Suprapubic skin (tissue), 4 donors: ENCODE measurements at places on chromosomes 6 and 20. TPM values are rescaled to one million over a fixed set of nuclear protein-coding genes. Genes with fewer than 3 reads are reported as not detected.

DNA sequence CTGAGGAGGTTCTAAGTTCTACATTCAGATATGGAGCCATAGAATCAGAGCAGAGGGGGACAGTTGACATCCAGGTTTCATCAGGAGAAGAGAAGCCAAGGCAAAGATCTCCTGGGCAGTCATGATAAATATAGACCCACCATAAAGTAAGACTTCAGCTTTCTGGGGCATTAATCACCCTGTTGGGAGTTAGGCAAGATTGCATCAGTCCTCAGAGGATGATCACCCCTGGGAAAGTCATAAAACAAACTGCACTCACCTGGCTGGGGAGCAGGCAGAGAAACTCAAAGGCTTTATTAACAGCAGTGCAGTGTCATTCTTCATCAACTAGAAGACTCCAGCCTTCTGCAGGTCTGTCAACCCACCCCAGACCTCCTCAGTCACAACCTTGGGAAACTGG, 301.3 kb upstream of the JARID2 start:
- H3K36me3 ChIP-seq, result no peaks in the 10 kb centered on the region
- no peak overlapping the region for H3K27ac ChIP-seq
- no peaks in the 10 kb centered on the region for H3K27me3 ChIP-seq
- DNase-seq, result no peak

DNA sequence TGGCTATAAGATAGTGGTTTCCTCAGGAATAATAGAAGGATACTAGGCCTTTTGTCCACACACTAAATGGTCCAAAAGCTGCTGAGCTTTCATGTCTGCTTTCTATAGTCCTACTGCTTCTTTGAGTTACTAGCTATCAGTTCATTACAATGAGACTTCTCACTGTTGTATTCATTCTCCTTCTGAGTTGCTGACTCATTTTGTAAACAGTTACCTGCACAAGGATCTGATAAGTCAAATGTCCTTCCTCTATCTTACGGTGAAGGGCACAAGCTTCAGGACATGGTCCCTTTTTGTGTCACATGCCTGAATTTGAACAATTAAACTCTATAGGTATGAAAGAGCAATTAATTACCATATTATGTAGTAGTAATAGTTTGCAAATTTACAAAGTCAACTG, 90.5 kb downstream of the MAN1A1 start:
- no peaks in the 10 kb centered on the region for H3K4me1 ChIP-seq
- H3K27ac ChIP-seq, result no peak overlapping the region
- no peak for DNase-seq
- H3K4me3 ChIP-seq, result no peak overlapping the region
- H3K36me3 ChIP-seq, result no peaks in the 10 kb centered on the region

C6orf58 gene
- not detected for total RNA-seq

DNA sequence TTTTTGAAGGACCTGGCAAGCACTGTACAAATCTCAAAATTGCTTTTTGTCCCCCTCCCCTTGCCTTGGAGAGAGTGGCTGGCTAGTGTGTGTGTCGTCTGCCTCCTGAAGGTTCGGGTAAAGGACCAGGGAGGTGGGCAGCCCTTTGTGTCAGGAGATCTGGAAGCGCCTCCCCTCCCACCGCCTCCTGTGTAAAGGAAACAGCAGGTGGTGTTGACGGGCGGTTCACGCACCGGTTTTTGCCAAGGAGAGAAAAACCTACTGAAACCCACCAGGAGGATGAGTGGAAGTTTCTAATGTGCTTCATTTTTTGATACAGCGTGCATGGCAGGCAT, 1.2 kb downstream of the ENTPD6 start:
- H3K4me1 ChIP-seq, result peaks cover 47% of the 10 kb centered on the region
- H3K27ac ChIP-seq, result peak overlapping the region; percentile 84
- no peaks in the 10 kb centered on the region for H3K36me3 ChIP-seq
- H3K27me3 ChIP-seq, result no peaks in the 10 kb centered on the region

- H3K4me1 ChIP-seq, result no peaks in the 10 kb centered on the region
- H3K27me3 ChIP-seq, result no peaks in the 10 kb centered on the region
- H3K4me3 ChIP-seq, result no peak overlapping the region
- no peak for DNase-seq
- H3K27ac ChIP-seq, result no peak overlapping the region
These were observed 70.3 kb downstream of the SESN1 start for GRCh38 chr6:109024368-109024767.

GRCh38 chr6:20403766-20404640, 2.3 kb downstream of the E2F3 start:
- peak overlapping the region; percentile 88 for H3K27ac ChIP-seq
- peak; percentile 81 for DNase-seq
- peaks cover 24% of the 10 kb centered on the region for H3K4me1 ChIP-seq
- no peaks in the 10 kb centered on the region for H3K36me3 ChIP-seq
- no peaks in the 10 kb centered on the region for H3K27me3 ChIP-seq

PNLDC1 gene
- total RNA-seq, result 4.4 TPM

DNA sequence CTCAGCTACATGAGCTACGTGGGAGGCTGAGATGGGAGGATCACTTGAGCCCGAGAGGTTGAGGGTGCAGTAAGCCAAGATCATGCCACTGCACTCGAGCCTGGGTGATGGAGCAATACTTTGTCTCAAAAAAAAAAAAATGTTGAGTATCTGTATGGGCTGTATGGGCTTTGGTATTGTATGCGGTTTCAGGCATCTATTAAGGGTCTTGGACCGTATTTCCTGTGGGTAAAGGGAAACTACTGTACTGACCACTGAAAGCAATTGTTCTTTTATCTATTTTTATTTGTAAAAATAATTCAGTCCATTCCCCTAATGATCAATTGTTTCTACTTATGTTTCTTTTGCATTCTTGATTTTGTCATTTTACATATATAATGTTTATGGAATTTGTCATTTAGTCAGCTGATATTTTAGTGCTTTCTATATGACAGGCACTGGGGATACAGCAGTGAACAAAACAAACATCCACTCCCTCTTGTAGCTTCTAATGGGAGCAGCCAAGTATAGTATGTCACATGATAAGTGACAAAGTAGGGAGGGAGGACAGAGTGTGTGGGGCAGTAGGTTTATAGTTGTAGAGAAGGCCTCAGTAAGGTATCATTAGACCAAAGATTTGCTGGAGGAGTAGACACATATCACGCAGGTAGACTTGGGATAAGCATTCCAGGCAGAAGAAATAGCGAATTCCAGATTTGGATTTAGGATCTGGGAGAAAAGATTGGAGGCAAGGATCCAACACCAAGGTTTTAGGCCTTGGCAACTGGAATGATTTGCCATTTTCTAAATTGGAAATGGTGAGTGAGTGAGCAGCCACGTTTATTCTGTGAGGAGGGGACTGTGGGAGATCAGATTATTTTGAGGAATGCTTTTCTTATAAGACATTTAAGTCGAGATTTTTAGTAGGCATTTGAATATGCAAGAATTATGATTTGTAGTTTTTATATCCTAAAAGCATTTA, 6.0 kb downstream of the PCMT1 start:
- H3K4me3 ChIP-seq, result no peak overlapping the region
- peaks cover 20% of the 10 kb centered on the region for H3K4me1 ChIP-seq
- no peak for DNase-seq
- no peak overlapping the region for H3K27ac ChIP-seq

CD24 gene
- total RNA-seq, result 27.2 TPM

DNMT3B gene
- 2.7 TPM for total RNA-seq

DNA sequence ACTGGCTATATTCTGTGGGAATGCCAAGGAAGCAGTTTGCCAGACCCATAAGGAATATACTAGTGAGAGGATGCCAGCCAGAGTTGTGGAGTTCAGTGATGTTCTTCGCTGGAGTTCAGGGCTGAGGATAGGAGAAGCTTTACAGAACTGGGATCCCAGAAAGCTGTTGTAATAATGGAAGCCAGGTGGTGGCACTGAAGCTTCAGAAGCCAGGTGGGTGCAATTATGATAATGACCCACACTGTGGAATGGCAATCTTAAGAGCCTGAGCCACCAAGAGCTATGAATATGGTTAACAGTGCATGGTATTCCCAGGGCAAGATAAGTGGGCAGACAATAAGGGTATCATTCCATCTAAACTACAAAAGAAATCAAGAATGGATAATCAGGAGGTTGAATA, 25.1 kb upstream of the ENPP1 start:
- no peak overlapping the region for H3K27ac ChIP-seq
- peaks cover 5% of the 10 kb centered on the region for H3K4me1 ChIP-seq
- DNase-seq, result no peak
- no peak overlapping the region for H3K4me3 ChIP-seq
- H3K36me3 ChIP-seq, result no peaks in the 10 kb centered on the region

RALGAPA2 gene
- 76.6 TPM for total RNA-seq

GRCh38 chr20:57605045-57605444, 15.2 kb downstream of the ZBP1 start:
- no peak overlapping the region for H3K27ac ChIP-seq
- DNase-seq, result no peak
- no peak overlapping the region for H3K4me3 ChIP-seq
- no peaks in the 10 kb centered on the region for H3K4me1 ChIP-seq

GRCh38 chr20:21190869-21191268, 65.0 kb downstream of the KIZ start:
- H3K4me1 ChIP-seq, result no peaks in the 10 kb centered on the region

GRCh38 chr6:5214570-5215052, 46.1 kb downstream of the LYRM4 start:
- DNase-seq, result no peak
- H3K4me1 ChIP-seq, result no peaks in the 10 kb centered on the region
- H3K27me3 ChIP-seq, result no peaks in the 10 kb centered on the region
- no peak overlapping the region for H3K27ac ChIP-seq
- H3K4me3 ChIP-seq, result no peak overlapping the region

GFOD1 gene
- 7.5 TPM for total RNA-seq

- no peaks in the 10 kb centered on the region for H3K4me1 ChIP-seq
- H3K4me3 ChIP-seq, result no peak overlapping the region
- no peaks in the 10 kb centered on the region for H3K36me3 ChIP-seq
- H3K27me3 ChIP-seq, result no peaks in the 10 kb centered on the region
These were observed 479.1 kb upstream of the GJE1 start for GRCh38 chr6:141653590-141653989.

DNA sequence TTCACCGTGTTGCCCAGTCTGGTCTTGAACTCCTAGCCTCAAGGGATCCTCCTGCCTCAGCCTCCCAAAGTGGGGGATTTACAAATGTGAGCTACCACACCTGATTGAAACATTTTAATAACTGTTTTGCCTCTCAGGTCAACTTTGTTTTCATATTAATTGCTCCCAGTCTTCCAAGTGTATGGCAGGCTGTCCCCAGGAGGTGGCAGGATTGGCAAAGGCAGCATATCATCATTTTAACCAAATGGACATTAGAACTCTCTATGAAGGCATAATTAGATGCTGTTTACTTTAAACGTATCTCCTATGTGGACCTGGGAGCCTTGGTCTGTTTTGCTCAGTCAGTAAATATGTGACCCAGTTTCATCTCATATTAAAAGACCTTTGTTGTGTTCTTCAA, 59.2 kb upstream of the CSE1L start:
- no peaks in the 10 kb centered on the region for H3K27me3 ChIP-seq
- no peak for DNase-seq
- no peak overlapping the region for H3K27ac ChIP-seq
- no peak overlapping the region for H3K4me3 ChIP-seq
- no peaks in the 10 kb centered on the region for H3K4me1 ChIP-seq

DNA sequence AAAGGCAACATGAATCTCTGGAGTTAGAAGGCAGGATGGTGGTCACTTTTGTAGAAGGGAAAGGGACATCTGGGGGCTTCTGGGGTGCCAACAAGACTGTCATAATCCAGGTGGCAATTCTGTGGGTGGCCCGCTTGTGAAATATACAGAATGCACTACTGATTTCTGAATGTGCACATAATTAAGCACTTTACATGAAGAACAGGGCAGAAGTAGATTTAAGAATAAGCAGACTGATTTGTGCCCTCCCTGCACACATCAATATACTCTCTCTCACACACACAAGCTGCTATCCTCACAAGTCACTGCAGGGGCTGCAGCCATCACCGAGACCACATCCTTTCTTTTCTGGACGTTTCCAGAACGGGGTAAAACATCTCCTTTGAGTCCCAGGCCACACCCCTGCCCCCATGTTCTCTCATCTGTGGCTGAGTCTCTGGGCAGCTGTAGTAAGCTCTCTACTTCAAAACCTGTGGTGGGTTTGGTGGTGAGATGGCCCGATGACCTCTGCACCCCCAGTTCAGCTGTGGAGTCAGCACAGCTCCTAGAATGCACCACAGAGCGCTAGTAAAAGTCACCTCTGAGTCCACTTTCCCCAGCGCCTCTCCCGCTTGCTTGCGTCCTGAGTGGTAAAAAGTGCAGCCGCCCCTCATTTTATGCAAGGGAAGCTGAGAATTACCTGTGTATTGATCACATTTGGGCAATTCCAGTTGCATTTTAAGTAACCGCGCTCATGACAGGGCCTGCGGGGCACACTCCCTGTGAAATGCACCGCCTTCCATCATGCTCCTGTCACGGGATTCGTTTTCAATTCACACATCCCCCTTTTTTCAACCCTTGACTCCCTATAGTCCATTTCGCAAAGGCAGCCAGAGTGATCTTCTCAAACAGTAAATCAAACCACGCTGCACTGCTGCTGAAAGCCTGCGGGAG, 115.5 kb downstream of the NFATC2 start:
- H3K4me1 ChIP-seq, result no peaks in the 10 kb centered on the region
- DNase-seq, result no peak
- H3K27me3 ChIP-seq, result no peaks in the 10 kb centered on the region
- H3K4me3 ChIP-seq, result no peak overlapping the region
- H3K27ac ChIP-seq, result no peak overlapping the region

MATN4 gene
- 1.5 TPM for total RNA-seq

ACOT13 gene
- total RNA-seq, result 9.5 TPM

- H3K36me3 ChIP-seq, result peaks cover 23% of the 10 kb centered on the region
- no peaks in the 10 kb centered on the region for H3K27me3 ChIP-seq
- H3K4me3 ChIP-seq, result peak overlapping the region; percentile 84
- DNase-seq, result no peak
These were observed 2.6 kb downstream of the CTSZ start for GRCh38 chr20:59004493-59004762.

- H3K4me1 ChIP-seq, result peaks cover 17% of the 10 kb centered on the region
- no peak for DNase-seq
- no peaks in the 10 kb centered on the region for H3K36me3 ChIP-seq
- H3K4me3 ChIP-seq, result no peak overlapping the region
- H3K27me3 ChIP-seq, result no peaks in the 10 kb centered on the region
- no peak overlapping the region for H3K27ac ChIP-seq
These were observed 6.0 kb downstream of the CD83 start for GRCh38 chr6:14123386-14124111.

- H3K4me1 ChIP-seq, result no peaks in the 10 kb centered on the region
- H3K27me3 ChIP-seq, result no peaks in the 10 kb centered on the region
- peaks cover 17% of the 10 kb centered on the region for H3K36me3 ChIP-seq
- no peak overlapping the region for H3K27ac ChIP-seq
- DNase-seq, result no peak
These were observed 32.9 kb upstream of the RPL7L1 start for GRCh38 chr6:42846505-42846904.

- no peaks in the 10 kb centered on the region for H3K4me1 ChIP-seq
- no peak overlapping the region for H3K27ac ChIP-seq
- H3K4me3 ChIP-seq, result no peak overlapping the region
- DNase-seq, result no peak
These were observed 252.0 kb upstream of the FLRT3 start for GRCh38 chr20:14589383-14589782.

APCDD1L gene
- total RNA-seq, result 1.1 TPM
